ENCODE measurements at places on chromosomes 3 and 15.

DNA sequence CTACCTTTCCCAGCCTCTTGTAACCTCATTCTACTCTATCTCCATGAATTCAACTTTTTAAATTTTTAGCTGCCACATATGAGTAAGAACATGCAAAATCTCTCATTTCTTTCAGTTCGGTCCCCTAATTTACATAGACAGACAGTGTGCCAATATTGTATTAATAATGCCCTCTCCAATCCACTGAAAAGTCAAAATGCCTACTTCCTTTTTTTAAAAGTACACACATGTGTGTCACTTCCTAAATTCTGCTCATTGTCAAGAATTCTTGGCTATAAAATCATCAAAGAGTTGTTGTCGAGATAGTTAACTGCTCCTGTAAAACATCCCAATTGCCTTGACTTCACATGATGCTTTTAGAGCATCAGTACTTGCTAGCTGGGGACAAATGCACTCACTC lies 84.2 kb upstream of the IL12A start:
- DNase-seq = no peak

DNA sequence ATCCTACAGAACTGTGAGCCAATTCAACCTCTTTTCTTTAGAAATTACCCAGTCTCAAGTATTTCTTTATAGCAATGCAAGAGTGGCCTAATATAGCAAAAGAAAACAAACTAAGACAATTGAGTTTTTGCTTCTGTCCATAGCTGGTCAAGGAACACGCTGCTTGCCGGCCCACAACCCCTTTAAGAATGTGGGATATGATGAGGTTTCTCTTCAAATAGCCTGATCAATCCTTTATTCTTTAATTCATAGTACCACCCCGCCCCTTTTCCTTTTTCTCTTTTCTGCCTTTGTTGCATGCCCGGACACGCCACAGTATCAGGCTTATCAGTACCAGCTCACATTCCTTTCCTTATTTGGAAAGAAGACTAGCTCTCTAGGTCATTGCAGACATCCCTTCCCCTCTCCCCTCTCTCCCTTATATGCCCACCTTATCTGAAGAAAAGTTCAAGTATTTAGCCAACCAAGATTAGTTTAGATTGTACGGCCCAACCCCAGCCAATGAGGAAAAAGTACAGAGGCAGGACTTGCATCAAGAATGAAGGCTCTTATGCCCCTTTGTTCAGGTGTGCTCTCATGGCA lies 404.5 kb downstream of the OCA2 start:
- no peak for DNase-seq

DNA sequence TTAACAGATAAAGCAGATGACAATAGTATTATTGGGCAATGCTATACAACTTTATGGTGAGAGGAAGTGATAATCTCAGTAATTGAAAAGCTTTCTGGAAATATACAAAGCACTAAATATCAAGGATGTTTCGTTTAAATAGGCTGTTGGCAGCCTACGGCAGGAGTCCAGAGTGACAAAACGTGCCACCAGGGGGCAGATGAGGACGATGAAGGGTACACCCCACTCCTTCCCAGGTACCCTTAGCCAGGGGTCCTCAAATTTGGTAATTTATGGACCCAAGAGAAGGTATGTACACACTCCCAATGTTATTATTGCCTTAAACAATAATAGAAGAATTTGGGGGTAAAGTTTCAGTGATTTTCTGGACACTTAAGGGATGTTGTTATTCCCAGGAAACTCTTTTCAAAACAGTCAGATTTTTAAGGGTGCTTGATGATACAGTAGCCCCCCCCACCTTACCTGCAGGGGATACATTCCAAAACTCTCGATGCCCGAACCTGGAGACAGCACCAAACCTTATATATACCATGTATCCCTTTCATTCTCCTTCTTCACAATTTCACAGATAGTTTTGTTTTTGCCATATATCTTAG lies 1.4 kb upstream of the MAGEL2 start:
- no peak for DNase-seq

- DNase-seq = no peak
Observed at GRCh38 chr15:52233405-52233804, 42.2 kb upstream of the GNB5 start.

GRCh38 chr3:103218146-103218545 lies 783.3 kb downstream of the ZPLD1 start:
- no peak for DNase-seq

GRCh38 chr15:63800241-63800640 lies 33.5 kb downstream of the HERC1 start:
- DNase-seq = no peak

GRCh38 chr3:53022647-53023046 lies 23.2 kb downstream of the SFMBT1 start:
- no peak for DNase-seq

DNA sequence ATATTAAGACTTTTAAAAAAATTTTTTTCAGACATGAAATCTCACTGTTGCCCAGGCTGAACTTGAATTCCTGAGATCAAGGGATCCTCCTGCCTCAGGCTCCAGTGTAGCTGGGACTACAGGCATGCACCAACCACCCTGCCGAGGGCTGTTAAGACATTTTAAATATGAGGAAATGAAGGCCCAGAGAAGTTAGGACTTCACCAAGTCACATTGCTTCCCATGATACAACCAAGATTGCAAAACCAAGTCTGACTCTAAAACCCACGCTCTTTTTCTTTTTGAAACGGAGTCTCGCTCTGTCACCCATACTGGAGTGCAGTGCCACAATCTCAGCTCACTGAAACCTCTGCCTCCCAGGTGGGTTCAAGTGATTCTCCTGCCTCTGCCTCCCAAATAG lies 28.0 kb downstream of the PTPN9 start:
- DNase-seq = no peak

GRCh38 chr15:39192351-39192750 lies 388.5 kb upstream of the THBS1 start:
- DNase-seq = no peak

GRCh38 chr3:112786002-112786590 lies 60.6 kb downstream of the CD200R1L start:
- DNase-seq = no peak

DNA sequence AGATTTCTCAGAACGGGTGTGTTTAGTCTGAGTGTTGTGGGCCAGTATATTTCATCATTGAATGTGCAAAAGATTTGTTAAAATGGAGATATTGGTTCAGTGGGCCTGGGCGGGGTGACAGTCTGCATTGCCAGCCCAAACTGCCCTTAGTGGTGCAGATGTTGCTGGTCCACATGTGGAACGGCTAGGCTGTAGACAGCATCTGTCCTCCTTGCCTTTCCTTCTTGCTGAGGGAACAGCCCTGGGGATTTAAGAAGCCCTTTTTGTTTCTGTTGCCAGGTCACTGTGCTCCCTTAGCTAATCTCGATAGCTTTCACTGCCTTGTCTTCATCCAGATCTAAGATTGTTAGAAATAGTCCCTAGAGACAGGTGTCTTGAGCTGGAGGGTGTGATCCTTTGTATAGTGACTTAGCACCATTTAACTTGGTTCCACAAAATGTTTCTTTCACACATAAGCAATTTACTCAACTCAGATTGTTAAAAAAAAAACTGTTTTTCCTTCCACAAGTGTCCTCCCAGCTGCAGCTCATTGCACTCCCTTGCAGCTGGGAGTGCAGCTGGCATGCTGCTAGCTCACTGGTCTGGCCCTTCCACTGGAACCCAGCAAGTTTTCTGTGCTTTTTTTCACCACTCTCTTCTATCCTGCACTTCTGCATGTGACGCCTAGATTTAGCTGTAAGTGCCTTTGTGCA lies 37.5 kb downstream of the GAP43 start:
- DNase-seq = no peak

- peak; percentile 68 for DNase-seq
Observed at GRCh38 chr3:51501833-51502561, 2.2 kb upstream of the DCAF1 start.

DNA sequence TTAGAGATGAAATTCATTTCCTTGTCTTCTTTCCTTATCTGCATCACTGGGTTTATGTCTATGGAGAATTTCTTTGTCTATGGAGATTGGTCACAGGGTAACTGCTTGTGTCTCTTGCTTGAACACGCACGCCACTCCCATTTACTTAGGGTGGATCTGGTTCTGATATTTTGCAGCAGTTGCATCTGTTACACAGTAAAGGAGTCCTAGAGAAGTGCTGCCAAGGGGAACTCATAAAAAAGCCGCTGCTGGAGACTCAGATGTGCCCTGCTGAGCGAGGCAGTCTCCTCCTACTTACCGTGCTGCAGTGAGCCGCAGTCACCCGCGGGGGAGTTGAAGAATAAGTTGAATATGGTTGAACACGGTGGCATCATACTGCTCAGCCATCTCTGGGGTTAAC lies 105.2 kb upstream of the KLHL25 start:
- no peak for DNase-seq

- DNase-seq = no peak
Observed at GRCh38 chr3:127090218-127091160, 102.4 kb upstream of the PRR23E start.

GRCh38 chr3:118968111-118968510 lies 66.5 kb downstream of the IGSF11 start:
- DNase-seq = no peak

GRCh38 chr3:159030138-159030670 lies 228.3 kb downstream of the MFSD1 start:
- no peak for DNase-seq

DNA sequence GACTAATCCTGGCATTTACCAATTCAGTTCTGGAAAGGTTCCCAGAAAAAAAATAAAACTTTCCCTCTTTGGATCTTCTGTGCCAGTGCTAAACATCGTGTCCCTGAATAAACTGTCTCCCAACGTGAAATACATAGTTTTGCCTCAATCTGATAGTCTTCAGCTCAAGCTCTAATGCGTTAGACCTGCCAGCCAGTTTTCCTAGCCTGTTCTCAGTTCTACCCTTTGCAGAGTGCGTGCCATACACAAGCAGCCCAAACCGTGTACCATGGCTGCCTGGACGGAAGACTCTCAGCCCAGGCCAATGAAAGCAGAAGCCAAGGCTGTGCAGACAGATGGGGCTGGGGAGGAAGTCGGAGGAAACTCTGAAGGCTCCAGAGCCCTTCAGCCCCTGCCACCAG lies 11.4 kb upstream of the OCA2 start:
- DNase-seq = no peak

GRCh38 chr15:56342653-56343052 lies 22.6 kb upstream of the TEX9 start:
- DNase-seq = no peak

DNA sequence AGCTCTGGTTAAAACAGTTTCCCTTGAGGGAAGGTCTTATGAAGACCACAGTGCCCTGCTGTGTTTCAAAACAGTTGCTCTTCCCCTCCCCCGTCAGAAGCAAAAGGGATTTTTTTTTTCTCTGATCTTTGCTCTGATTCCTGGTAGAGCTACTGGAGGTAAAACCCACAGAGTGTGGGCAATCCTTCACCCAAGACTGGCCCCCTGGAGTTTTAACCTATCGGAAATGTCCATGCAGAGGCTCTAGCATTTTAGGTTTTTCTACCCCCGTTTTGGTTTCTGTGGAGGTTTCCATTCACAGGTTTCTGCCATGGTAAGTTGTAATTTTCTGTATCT lies 27.7 kb downstream of the GRM2 start:
- DNase-seq = no peak

DNA sequence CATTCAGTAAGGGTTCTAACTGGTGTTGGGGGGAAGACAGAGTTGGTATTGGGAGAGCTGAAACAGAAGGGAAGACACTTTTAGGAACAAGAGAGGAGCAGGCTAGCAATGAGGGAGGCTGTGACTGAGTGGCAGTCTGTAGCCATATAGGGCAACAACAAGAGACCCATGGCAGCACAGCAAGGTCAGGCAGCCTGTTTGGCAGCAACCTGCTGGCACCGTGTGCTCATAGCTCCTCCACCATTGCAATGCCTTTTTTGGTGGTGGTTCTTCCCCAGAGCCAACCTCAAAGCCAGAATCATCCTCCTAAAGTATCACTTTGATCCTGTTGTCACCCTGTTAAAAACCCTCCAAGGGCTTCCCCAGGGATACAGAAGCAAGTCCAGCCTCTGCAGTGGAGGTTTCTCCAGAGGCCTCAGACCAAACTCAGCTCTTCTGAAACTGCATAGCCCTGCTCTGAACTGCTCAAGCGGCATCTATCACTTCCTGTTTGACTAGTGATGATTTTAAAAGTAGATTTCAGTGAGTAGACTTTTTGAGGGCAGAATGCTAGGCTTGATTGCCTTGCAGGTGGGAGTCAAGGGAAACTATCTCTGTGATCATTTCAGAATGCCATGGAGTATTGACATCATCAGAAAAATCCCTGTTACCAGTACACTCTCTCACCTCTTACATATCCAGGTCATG lies 176.9 kb downstream of the STAC start:
- no peak for DNase-seq

- no peak for DNase-seq
Observed at GRCh38 chr3:188059351-188059750, 94.6 kb upstream of the LPP start.

DNA sequence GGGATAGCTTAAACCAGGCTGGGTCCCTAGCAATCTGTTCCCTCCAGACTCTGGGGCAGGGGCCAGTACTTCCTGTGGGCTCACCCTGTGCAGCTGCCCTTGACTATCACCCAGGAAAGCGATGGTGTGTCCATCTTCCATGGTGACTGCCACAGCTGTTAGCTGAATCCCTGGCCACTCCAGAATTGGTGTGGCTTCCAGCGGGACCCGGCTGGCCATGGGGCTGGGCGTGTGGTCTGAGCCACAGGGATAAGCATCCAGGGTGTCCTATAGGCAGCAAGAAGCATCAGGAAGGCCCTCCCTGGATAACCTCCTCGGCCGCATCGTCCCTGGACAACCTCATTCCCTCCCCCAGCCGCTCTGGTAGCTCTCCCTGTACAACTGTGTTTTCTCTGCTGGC lies 7.2 kb downstream of the PLXNB1 start:
- no peak for DNase-seq

GRCh38 chr3:106256249-106256957 lies 387.6 kb upstream of the CBLB start:
- DNase-seq = no peak

- DNase-seq = no peak
Observed at GRCh38 chr15:60660290-60661051, 181.5 kb upstream of the ICE2 start.

DNA sequence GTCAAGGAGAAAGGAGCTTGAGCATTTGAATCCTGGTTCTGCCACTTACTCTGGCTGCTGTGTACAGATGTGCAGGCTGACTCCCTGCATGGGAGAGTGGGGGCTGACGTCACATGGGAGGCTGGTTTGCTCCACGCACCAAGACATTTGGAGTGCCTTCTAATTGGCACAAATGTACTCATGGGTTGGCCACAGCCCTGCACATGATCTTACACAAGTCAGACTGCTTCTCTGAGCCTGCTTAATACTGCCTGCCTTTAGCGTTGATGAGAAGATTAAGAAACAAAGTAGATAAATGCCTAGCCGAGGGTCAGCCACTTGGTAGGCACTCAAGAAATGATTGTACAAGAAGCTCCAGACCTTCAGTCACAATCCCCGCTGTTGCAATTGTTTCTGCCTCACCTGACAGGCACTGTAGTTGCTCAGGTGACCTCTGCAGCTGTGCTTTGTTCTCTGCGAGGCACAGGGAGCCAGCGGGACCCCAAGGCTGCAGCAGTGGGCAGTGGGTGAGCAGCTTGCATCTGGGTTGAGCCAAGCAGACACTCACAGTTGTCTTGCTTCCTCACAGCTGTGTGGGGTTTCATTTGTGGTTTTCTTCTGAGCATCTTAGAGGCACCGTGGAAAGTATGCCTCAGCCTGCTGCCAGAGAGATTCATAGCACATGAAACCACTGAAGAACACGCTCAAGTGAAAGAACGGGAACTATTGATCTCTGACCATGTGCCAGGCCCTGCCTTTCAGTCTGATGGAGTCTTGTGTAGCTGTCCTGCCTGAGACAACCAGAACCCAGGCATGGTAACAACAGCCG lies 33.1 kb downstream of the GRK7 start:
- no peak for DNase-seq

GRCh38 chr3:39378088-39378487 lies 5.1 kb upstream of the SLC25A38 start:
- DNase-seq = no peak

Measured in T-helper 1 cell (primary cell).